ENCODE measurements at places on chromosomes 16 and 17.
A peak's percentile ranks its signal among the peaks of the same experiment; 100 is the strongest.

GRCh38 chr16:4260360-4260759 lies 12.5 kb downstream of the TFAP4 start:
- DNase-seq: no peak

- no peak for DNase-seq
Measured at GRCh38 chr16:65445313-65446260, 323.7 kb upstream of the CDH11 start.

DNA sequence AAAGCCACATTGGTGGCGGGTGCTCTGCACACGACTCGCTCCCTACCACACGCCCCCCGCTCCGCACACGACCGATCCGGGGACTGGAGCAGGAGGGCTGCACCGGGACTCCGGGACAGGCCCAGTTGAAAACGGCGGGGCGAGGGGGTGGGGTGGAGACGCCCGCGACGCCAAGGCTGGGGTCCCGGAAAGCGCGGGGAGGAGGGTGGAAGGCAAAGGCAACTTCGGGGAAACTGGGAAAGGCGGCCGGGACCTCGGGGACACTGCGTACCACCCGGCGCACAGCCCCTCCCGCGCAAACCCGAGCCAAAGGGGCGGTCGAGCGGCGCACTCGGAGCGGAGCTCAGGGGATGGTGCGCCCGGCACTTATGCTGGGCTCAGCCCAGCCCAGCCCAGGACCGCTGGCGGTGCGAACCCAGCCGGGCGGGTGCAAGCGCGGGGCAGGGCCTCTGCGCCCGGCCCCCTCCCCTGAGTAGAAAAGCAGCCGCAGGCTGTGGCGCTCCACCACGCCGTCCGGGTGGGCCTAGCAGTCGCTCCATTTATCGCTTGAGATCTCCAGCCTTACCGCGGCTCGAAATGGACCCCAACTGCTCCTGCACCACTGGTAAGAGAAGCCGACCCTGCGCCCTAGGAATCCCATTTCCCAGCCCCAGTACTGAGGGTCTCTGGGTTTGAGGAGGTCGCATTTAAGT lies at the start of gene MT1M:
Gene MT1M, plus strand, starts transcription at position 504 of the 692 bp plus-strand sequence. Its CDS starts 73 bp downstream, at position 577.
- no peak for DNase-seq

DNA sequence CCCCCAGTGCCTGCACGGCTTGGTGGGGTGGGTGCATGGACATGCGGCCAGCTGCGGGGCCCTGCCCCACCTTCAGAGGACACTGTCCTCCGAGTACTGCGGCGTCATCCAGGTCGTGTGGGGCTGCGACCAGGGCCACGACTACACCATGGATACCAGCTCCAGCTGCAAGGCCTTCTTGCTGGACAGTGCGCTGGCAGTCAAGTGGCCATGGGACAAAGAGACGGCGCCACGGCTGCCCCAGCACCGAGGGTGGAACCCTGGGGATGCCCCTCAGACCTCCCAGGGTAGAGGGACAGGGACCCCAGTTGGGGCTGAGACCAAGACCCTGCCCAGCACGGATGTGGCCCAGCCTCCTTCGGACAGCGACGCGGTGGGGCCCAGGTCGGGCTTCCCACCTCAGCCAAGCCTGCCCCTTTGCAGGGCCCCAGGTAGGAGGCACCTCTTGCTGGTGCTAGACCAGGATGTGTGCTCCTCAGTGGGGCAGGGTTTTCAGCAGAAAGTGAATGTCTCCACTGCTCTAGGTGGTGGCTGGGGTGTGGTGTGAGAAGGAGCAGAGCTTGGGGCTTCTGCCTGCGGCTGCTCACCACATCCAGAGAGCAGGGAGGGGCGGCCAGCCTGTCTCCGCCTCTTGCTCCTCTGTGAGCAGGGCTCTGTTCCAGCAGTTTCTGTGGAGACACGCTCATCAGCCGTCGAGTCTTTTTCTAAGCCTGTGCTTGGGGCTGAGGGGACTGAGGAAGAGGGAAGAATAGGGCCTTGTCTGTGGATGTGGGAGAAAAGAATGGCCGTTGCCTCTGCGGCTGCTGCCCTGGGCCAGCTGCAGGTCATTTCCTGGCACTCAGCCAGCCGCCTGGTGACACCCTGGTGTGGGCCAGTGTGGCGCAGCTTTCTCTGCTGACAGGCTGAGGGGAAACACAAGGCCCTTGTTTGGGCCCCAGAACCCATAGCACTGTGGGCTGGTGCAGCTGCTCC lies 2.2 kb downstream of the ZNF276 start:
- no peak for DNase-seq

GRCh38 chr17:9334536-9335446 lies 240.8 kb downstream of the STX8 start:
- DNase-seq: no peak

GRCh38 chr17:82544431-82545070 lies 25.0 kb downstream of the FOXK2 start:
- DNase-seq: no peak

GRCh38 chr17:54948380-54948779 lies 20.1 kb downstream of the COX11 start:
- DNase-seq: peak; percentile 92

- DNase-seq: peak; percentile 42
Measured at GRCh38 chr17:39151943-39152818, 744 bp upstream of the PLXDC1 start.

GRCh38 chr17:77862890-77863813 lies 95.4 kb upstream of the TNRC6C start:
- DNase-seq: no peak

DNA sequence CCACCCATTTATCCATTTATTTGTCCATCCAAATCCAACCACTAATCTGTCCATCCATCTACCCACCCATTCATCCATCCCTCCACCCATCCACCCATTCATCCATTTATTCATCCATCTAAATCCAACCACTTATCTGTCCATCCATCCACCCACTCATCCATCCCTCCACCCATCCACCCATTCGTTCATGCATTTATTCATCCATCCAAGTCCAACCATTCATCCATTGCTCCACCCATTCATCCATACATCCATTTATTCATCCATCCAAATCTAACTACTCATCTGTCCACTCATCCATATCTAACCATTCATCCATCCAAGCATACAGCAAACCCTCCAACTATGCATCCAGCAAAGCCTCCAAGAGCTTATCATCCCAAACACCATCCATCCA lies 267.3 kb downstream of the XYLT1 start:
- no peak for DNase-seq

- peak; percentile 45 for DNase-seq
Measured at GRCh38 chr16:48687421-48688038, 77.5 kb upstream of the N4BP1 start.

DNA sequence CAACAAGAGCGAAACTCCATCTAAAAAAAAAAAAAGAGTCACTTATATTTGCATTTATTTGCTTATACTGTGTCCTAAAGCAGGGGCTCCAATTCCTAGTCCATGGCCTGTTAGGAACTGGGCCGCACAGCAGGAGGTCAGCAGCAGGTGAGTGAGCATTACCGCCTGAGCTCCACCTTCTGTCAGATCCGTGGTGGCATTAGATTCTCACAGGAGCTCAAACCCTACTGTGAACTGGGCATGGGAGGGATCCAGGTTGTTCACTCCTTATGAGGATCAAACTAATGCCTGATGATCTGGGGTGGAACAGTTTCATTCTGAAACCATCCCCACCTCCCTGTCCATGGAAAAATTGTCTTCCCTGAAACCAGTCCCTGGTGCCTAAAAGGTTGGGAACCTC lies 24.9 kb downstream of the ITGB3 start:
- no peak for DNase-seq

DNA sequence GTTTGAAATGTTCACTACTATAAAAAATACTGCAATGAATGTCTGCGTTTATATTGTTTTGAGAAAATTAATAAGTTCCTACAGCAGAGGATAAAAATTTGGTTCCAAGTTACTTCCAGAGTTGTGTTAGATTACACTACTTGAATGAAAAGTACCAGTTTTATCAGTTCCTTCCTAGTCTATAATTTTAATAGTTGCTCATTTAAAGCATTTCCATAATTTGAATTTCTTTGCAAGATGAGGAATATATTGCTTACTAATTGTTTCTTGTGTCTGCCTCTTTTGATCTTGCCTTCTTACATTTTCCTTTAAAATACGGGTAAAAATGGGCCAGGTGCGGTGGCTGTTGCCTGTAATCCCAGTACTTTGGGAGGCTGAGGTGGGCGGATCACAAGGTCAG lies 4.0 kb downstream of the EMC6 start:
- no peak for DNase-seq

DNA sequence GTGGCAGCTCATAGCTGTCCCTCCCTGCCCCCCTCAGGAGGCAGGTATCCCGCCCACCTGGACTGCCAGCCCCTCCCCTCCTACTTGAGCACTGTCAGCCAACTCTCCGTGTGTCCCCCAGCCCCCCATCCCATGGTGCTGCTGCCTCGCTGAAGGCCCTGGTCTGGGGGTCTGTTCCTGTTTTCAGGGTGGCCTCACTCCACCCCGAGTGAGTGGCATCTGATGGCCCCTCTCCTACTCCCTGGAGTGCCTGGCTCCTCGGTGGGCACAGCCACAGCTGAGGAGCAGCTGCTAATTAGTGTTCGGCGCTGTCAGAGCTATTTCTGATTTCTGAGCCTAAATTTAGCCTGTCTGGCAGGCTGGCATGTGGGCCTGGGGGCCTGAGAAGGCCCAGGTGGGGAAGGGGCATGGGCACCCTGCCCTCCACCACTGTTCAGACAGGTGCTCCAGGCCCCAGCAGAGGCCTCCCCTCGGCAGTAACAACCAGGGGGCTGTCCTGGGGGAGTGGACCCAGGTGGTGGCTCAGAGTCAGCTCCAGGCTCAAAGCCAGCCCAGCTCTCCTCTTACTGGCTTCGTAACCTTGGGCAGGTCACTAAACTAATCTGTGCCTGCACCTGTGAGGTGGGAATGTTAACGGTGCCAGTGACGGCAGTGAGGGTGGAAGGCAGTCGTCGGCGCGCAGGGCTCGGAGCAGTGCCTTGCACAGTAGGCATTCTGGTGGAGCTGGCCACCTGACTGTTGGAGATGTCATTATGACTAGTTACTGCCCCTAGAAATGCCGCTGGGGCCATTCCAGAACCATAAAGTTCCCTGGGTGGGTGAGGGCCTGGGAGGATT lies 6.5 kb downstream of the FMNL1 start:
- DNase-seq: no peak

DNA sequence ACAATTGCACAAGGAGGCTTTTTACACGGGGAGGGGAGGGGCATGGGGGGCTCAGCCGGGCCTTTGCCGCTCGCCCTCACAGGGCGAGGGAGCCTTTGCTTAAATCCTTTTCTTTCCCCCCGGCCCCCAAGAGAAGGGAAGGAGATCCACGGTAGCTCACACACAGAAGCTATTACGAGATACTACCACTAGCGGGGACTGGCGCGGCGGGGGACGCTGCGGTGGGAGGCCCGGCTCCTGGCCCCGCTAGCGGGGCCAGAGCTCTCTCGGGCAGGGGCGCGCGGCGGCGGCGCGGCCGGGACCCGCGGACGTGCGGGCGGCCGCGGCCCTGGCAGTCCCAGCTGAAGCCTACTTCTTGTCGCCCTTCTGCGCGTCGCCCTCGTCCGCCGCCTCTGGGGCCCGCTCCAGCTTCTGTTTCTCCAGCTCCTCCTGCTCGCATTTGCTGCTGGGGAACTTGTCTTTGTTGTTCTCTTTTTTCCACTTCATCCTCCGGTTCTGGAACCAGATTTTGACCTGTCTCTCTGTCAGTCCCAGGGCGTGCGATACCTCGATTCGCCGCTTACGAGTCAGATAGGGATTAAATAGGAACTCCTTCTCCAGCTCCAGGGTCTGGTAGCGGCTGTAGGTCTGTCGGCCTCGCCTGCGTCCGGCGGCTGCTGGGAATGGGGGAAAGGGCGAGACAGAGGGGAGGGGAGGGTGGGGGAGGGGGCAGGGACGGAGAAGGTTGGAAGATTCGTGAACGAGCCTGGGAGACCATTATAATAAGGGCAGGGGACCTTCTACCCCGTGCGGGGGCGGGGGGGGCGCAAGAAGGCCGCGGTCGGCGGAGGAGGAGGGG lies 2.0 kb downstream of the HOXB8 start:
- DNase-seq: no peak

DNA sequence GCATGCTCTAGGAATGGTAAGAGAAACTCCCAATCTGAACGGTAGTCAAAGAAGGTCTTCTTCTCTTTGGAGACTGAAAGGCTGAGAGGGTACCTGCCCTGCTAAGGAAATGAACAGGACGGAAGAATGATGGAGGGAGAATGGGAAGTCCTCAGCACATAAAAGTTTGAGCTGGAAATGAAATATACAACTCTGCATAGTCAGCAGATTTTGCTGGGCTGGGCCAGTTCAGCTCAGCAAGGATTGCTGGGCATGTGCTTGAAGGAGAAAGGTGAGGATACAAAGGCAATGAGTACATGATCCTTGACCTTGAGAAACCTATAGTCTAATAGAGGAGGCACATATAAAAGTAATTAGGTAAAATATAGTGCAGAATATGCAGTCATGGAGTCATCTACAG lies 669.3 kb downstream of the MAF start:
- DNase-seq: no peak

DNA sequence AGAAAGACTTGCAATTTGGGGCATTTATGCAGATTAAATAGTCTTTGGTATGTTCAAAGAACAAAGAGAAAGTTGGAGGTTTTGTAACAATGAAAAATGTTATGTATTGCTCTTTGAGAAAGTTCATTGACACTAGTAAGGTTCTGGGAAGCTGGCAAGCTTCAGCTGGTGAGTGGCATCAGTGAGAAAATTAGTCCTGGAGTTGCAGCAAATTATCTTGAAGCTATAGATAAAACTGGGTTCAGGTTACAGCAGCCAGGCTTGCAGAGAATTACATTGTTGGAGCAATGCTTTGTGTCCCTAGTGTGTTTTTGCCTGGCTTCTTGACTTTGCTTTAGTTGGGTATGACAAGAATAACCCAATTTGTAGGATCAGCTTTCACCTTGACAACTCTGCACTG lies 221.2 kb downstream of the CDH13 start:
- no peak for DNase-seq

GRCh38 chr16:64211331-64211730 lies 910.5 kb downstream of the CDH11 start:
- no peak for DNase-seq

- DNase-seq: no peak
Measured at GRCh38 chr17:51608251-51608933, 348.0 kb downstream of the UTP18 start.

DNA sequence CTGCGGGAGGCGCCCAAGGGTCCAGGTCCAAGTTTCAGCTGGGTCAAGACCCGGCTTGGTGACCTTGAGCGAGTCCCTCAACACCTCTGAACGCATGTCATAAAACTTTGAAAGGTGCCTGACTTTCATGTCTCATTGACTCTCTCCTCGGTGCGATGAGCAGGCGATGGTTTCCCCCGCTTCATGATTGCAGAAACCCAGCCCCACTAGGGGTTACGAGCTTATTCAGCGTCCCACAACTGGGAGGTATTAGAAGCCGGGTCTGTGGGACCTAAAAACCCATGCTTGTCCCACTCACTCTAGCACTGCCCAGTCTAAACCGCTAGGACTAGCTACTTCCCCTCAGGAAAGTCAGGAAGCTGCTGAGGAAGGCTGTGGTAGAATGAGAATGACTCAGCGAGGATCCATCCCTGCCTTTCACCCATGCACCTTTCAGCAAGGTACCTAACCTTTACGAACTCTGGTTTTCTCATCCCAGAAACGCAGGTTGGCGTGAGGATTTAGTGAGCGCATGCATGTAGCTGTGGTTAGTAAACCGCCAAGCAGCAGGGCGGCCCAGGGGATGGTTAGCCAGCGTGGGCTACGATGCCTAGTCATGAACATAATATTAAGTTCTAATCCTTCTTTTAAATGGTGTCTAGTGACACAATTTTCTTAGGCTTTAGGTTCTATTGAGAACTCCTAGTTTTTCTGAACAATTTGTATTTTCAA lies 26.2 kb upstream of the RFFL start:
- DNase-seq: peak; percentile 63

Measured in NCI-H226 (cell line).